ENCODE measurements at places on chromosomes 3 and 15. TPM values are rescaled to one million over a fixed set of nuclear protein-coding genes. Genes with fewer than 3 reads are reported as not detected.

Gene CACNA1D
- total RNA-seq: not detected

Gene DPPA2
- not detected for total RNA-seq

Gene MUC13
- total RNA-seq: 1.7 TPM

Gene PIF1
- 4.0 TPM for total RNA-seq

Gene ARPP21
- not detected for total RNA-seq

Gene SLC9C1
- total RNA-seq: 0.17 TPM

Gene EPHB1
- total RNA-seq: 0.51 TPM

Gene GP9
- total RNA-seq: not detected

Gene ALDH1A2
- total RNA-seq: 7.5 TPM

Gene TMEM40
- not detected for total RNA-seq

Gene TMEM207
- not detected for total RNA-seq

Data from subcutaneous adipose tissue (tissue), 4 donors.